T-cell (primary cell): ENCODE measurements at places on chromosomes 12 and 14. TPM values are rescaled to one million over a fixed set of nuclear protein-coding genes. Genes with fewer than 3 reads are reported as not detected.

DNA sequence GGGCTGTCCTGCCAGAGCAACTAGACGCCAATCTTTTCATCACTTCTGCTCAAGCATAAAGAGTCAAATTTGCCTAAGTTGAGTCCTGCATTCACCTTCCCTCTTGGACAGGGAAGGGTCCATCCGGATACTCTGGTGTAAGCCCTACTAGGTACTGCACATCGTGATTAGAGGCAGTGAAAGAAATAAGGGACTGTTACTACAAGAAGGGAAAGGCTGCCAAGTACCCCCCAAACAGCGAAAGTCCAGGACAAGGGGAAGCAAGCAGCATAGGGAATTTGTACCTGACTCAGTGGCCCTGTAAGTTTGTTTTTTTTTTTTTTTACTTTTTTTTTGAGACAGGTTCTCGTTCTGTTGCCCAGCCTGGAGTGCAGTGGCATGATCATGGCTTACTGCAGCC is 13.7 kb upstream of the PLEKHH1 start:
- no peaks in the 10 kb centered on the region for H3K36me3 ChIP-seq
- peaks cover 2% of the 10 kb centered on the region for H3K4me1 ChIP-seq
- peaks cover 12% of the 10 kb centered on the region for H3K27me3 ChIP-seq
- no peak overlapping the region for H3K4me3 ChIP-seq

DNA sequence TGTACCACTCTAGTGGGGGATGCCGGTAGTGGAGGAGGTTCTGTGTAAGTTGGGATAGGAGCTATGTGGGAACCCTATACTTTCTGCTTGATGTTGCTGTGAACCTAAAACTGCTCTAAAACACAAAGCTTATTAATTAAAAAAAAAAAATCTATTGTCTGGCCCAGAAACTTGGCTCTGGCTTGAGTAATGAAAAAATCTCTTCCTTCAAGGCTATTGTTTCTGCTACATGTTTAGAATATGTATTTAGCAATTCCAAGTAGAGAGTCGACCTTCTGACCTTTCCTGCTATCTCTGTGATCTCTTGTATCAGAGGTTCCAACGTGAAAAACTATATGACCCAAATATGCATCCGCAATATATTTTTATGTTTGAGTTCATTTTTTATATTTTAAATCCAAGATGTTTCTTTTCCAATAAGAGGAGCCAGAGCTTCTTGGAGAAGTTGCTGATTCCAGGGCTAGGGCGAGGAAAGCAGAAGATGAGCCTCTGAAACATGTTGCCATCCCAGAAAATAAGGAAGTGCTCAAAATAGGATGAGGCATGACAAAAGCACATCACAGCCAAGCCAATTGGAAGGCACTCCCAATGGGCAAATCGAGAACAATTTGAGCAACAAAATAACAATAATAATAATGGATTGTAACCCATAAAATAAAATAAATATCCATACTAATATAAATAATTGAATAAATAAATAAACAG is 184.6 kb upstream of the TMEM260 start:
- no peaks in the 10 kb centered on the region for H3K36me3 ChIP-seq
- H3K27me3 ChIP-seq, result no peaks in the 10 kb centered on the region
- H3K27ac ChIP-seq, result no peak overlapping the region
- H3K4me3 ChIP-seq, result no peak overlapping the region
- DNase-seq, result no peak

- H3K4me3 ChIP-seq, result no peak overlapping the region
- H3K4me1 ChIP-seq, result no peaks in the 10 kb centered on the region
- H3K27me3 ChIP-seq, result peaks cover 6% of the 10 kb centered on the region
- no peaks in the 10 kb centered on the region for H3K36me3 ChIP-seq
Measured at GRCh38 chr12:71584356-71584755, 79.3 kb downstream of the ZFC3H1 start.

DNA sequence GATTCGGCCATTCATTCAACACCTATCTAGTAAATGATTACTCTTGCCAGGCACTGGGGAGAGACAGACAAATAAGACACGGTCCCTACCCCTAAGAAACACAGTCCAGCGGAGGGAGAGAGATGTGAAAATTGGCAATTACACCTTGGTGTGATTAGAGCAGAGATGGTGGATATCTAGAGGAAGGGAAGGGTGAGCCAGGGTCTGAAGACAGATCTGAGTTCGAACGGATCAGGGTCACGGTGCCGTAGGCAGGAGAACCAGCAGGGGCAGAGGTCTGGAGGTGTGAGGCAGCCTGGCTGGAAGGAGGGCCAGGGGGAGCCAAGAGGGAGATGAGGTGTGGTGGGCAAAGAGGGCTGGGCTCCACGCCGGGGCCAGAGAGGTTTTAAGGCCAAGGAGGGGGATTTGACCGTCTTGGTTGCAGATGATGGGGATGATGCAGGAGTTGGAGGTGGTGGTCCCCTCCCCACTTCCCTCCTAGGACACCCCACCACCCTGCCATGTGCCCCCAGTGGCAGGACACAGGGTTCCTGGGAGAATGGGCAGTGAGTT is 27.1 kb downstream of the FAM222A start:
- H3K27ac ChIP-seq, result no peak overlapping the region
- H3K36me3 ChIP-seq, result no peaks in the 10 kb centered on the region
- H3K4me1 ChIP-seq, result no peaks in the 10 kb centered on the region
- no peak overlapping the region for H3K4me3 ChIP-seq

DNA sequence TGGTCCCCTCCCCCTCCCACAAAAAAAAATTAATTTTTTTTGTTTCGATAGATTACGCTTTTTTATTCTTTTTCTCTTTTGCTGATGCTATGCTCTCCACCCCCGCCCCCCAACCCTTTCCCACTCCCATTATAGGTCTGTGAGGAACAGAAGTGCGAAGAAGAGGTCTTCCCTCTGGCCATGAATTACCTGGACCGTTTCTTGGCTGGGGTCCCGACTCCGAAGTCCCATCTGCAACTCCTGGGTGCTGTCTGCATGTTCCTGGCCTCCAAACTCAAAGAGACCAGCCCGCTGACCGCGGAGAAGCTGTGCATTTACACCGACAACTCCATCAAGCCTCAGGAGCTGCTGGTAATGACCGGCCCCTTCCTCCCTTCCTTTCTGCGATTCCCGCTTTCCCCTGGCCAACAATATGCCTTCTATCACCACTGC is 2.3 kb downstream of the CCND2 start:
- peak overlapping the region; percentile 90 for H3K27ac ChIP-seq
- H3K27me3 ChIP-seq, result no peaks in the 10 kb centered on the region
- peaks cover 79% of the 10 kb centered on the region for H3K4me1 ChIP-seq

DNA sequence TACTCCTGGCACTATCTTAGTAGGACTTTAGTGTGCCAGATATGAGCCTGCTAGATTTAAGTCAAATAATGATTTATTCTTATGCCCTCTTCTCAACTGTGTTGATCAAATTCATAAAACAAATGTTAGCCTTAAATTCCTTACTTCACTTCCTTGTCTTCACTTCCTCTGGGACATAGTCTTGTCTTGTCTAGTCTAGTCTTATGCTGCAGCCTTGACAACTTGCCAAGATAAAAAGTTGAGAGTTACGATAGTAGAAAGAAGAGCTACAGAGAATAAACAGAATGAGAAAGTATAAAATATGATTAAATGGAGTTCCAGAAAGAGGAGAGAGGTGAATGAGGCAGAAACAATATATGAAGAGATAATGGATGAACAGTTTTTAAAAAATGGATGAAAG is 378.1 kb downstream of the DAD1 start:
- no peaks in the 10 kb centered on the region for H3K36me3 ChIP-seq
- DNase-seq, result no peak
- H3K27me3 ChIP-seq, result no peaks in the 10 kb centered on the region

DNA sequence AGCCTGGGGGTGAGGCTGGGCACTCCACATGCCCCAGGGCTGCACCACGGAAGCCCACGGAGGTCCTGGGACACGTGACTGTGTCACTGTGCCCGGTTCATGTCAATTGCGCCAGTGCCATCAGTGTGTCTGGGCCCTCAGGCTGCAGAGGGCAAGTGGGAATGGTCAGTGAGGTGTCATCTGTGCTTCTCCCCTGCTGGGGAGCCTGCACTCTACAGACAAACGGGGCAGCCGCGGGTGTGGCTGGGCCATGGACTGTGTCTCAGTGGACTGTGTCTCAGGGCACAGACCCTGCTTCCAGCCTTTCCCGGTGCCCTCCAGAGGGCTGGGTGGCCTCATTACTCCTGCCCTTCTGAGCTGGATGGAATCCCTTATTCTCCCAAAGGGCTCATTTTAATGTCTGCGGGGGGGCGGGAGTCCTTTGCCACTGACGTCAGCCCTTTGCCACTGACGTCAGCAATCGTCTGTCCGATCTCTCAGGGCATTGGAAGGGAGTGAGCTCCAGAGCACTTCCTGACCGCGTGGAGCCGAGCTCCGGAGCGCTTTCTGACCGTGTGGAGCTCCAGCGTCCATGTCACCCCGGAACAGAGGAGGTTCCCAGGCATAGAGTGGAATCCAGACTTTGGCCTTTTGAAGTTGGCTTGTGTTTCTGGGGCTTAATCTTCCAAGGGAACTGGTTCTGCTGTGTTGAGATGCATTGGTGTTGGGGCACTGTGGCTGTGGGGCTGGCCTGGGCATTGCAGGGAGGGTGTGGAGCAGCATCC is 72.4 kb downstream of the ADGRD1 start:
- H3K36me3 ChIP-seq, result no peaks in the 10 kb centered on the region
- H3K4me3 ChIP-seq, result no peak overlapping the region
- no peak for DNase-seq
- H3K4me1 ChIP-seq, result no peaks in the 10 kb centered on the region
- no peaks in the 10 kb centered on the region for H3K27me3 ChIP-seq
- no peak overlapping the region for H3K27ac ChIP-seq

- H3K27me3 ChIP-seq, result peaks cover 27% of the 10 kb centered on the region
- H3K27ac ChIP-seq, result no peak overlapping the region
- no peak overlapping the region for H3K4me3 ChIP-seq
- H3K4me1 ChIP-seq, result no peaks in the 10 kb centered on the region
Measured at GRCh38 chr14:74391479-74391878, 34.5 kb downstream of the SYNDIG1L start.

DNA sequence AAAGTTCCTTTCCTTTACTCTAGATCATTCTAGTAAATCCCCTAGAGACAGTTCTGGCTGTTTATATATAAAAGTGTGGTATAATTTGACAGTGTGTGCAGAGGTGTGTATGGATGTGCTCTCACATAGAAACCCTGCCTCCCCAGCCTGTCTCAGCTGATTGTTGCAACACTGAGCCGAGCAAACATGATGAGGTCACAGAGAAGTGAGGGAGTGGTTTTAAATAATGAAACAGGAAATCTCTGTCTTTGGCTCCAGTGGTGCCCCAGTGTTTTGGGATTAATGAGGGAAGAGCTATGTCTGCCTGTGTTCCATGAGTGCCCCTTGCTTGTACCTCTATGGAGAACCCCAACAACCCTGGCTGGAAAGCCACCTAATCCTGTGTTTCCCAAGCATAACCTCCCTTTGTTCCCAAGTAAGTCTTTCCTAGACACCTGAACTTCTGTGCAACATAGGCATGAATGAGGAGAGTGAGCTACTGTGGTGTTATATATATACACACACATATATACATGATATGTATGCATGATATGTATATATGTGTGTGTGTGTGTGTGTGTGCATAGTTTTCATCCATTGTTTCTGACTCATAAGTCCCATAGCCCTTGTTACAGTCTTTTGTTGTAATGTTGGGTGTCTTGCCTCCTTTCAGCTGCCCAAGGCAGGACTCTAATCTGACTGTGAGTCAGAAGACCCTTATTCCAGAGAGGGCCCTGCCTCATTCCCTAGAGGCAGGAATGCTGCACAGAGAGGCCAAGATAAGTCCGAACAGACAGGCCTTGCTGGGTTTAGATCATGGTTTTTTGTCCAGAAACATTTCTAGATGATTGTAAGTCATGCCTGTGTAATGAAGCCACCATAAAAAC is 18.0 kb downstream of the TRAF3 start:
- H3K4me3 ChIP-seq, result no peak overlapping the region
- no peak for DNase-seq
- peaks cover 45% of the 10 kb centered on the region for H3K4me1 ChIP-seq
- H3K27ac ChIP-seq, result peak overlapping the region; percentile 32
- H3K36me3 ChIP-seq, result peaks cover 9% of the 10 kb centered on the region
- no peaks in the 10 kb centered on the region for H3K27me3 ChIP-seq

DNA sequence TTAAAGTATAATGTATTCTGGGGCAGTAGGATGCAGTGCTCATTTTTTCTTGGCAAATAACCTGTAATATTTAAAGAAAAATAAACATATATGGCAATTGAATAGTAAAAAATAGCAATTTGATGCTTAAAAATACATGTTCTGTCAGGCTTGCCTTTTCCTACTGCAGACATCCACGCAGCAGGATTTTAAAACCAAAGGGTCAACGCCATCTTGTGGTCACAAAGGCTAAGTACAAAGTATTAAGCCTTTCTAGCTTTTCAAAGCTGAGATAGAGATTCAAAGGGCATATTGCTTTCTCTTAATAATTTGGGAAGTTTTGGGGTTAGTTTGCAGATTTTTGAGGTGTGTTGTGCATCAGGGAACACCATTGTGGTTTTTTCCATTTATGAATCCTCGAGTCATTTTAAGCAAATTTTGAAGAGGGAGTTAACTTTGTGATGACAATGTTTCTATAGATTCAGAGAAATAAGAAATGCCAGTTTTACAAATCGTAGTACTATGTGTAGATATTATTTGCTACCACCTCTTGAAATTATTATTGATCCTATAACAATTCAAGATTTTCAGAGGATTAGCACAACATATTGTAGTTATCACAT is 4.7 kb upstream of the CCER1 start:
- H3K27me3 ChIP-seq, result no peaks in the 10 kb centered on the region
- DNase-seq, result no peak
- no peaks in the 10 kb centered on the region for H3K4me1 ChIP-seq

- H3K4me3 ChIP-seq, result no peak overlapping the region
- H3K27ac ChIP-seq, result no peak overlapping the region
- H3K4me1 ChIP-seq, result no peaks in the 10 kb centered on the region
- no peaks in the 10 kb centered on the region for H3K27me3 ChIP-seq
- H3K36me3 ChIP-seq, result no peaks in the 10 kb centered on the region
Measured at GRCh38 chr12:24742378-24742777, 206.5 kb downstream of the BCAT1 start.

GRCh38 chr14:33335366-33335765 is 396.7 kb downstream of the NPAS3 start:
- no peaks in the 10 kb centered on the region for H3K27me3 ChIP-seq
- no peak overlapping the region for H3K27ac ChIP-seq
- no peak overlapping the region for H3K4me3 ChIP-seq
- H3K4me1 ChIP-seq, result no peaks in the 10 kb centered on the region

DNA sequence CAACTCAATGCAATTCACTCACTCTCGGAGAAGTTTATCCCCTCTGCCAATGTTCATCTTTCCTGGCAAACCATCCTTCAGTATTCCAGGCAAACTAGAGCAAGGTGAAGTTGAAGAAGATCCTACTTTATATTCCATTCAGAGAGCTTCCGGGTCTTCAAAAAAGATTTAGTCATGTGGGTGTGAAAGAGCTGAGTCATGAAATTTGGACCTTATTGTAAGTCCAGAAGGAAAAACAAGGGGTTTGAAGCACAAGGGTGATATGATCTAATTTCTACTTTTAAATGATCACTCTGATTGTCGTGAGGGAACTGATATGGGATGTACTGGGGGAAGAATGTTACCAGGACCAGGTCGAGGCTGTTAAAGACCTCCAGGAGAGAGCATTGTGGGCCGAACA is 2.8 kb upstream of the PRH2 start:
- DNase-seq, result no peak
- H3K36me3 ChIP-seq, result no peaks in the 10 kb centered on the region
- no peak overlapping the region for H3K4me3 ChIP-seq
- H3K4me1 ChIP-seq, result no peaks in the 10 kb centered on the region

GRCh38 chr12:4626543-4626942 is 22.3 kb downstream of the AKAP3 start:
- H3K4me3 ChIP-seq, result no peak overlapping the region
- DNase-seq, result no peak
- H3K27ac ChIP-seq, result no peak overlapping the region
- no peaks in the 10 kb centered on the region for H3K4me1 ChIP-seq

SOCS4 gene
- 21.1 TPM for total RNA-seq

BATF gene
- total RNA-seq, result 12.0 TPM

PTPRR gene
- total RNA-seq, result not detected

ACOT6 gene
- not detected for total RNA-seq

KRT8 gene
- total RNA-seq, result 0.45 TPM

GYS2 gene
- total RNA-seq, result 0.40 TPM

STAB2 gene
- total RNA-seq, result not detected
